ENCODE measurements at places on chromosomes 1 and 21.
A peak's percentile ranks its signal among the peaks of the same experiment; 100 is the strongest.

- DNase-seq, result no peak
Measured at GRCh38 chr1:179253286-179253972, 24.0 kb upstream of the ABL2 start.

- DNase-seq, result no peak
Measured at GRCh38 chr1:2290595-2291510, 62.7 kb downstream of the SKI start.

DNA sequence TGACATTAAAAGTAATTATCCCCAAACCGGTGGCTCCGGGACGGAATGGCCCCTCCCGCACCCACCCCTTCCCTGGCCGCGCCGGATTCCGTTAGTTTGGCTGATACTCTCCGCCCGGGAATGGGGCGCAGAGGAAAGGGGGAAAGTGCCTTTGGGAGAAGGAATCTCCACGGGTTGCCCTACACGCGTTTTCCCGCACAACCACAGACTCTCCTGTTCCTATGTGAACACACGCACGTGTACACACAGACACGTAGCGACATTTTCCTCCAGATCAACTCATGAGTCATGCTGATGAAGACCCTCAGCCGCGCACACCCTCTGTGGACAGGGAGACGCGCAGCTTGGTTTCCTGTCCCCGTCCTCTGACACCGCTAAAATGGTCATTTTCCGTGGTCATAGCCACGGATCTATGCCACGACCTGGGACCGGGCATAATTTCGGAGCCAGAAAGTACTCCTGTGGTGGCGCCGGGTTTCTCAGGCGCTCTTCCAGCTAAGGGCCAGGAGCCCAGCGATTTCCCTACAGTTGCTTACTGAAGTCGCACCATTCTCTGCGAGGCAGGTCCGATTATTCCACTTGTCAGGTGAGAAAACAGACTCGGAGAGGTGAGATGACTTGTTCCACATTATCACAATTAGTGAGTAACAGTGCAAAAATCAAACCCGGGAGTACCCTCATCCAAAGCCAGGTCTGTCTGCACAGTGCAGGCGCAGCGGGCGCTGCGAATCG lies 4.0 kb upstream of the DMRTA2 start:
- peak; percentile 38 for DNase-seq

- peak; percentile 91 for DNase-seq
Measured at GRCh38 chr1:41192456-41193178, 49.5 kb downstream of the SCMH1 start.

GRCh38 chr1:209241487-209241886 lies 342.0 kb upstream of the CAMK1G start:
- no peak for DNase-seq

DNA sequence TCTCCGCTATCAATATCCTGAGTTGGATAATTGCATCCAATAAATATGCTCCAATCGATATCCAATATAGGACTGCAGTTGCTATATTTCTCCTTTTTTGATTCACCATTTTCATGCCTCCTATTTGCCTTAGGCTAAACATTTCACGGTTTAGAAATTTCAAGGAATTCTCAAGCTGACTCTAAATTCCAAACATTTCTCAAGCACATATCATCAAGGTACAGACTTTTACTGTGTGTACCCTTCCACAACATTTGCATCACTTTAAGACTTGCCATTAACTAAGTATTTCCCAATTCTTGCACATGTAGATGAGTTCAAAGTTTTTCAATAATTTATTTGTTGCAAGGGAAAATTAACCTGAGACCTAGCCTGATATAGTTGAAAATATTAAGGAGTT lies 795.2 kb upstream of the TMPRSS15 start:
- no peak for DNase-seq

GRCh38 chr21:21029164-21029563 lies 31.0 kb downstream of the NCAM2 start:
- no peak for DNase-seq

All from NCI-H2029 treated with DMSO at 0.1 percent for 48 hours (cell line).